KG1 (cell line): ENCODE measurements at places on chromosomes 12 and 14.

GRCh38 chr12:56781726-56782125 lies 18.6 kb downstream of the HSD17B6 start:
- DNase-seq = no peak

GRCh38 chr14:23640524-23641141 lies 4.5 kb downstream of the DHRS2 start:
- DNase-seq = no peak

DNA sequence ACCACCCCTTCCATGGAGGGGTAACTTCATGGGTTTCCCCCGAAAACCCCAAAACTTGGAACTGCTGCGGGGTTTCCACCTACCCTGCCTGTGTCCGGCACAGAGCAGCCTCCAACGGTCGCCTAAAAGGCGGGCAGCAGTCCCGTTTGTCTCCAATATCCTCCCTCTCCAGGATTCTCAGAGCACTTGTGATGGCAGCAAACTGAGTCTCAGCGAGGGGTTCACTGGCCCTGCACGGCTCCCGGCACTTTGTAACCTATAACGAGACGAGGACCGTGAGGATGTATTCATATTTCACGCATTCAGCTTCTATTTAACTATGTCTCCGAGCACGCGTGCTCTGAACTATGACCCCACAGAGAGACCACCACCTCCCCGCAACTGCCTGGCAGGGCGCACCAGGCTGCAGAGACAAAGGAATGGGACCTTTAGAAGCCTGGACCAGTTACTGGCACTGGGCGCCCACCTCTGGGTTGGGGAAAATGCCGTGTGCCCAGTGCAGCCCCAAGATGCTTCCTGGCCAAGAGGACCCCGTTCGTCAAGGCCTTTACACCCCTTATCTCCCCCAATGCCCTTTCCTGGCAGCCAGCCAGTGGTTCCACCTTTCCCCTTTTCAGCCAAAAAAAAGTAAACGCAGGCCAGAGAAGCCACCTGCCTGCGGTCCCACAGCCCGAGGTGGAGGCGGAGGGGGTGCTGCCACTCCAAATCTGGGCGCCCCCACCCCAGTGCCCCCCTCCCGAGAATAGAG lies 173.1 kb upstream of the RTL1 start:
- DNase-seq = no peak

- peak; percentile 85 for DNase-seq
Measured at GRCh38 chr12:124453419-124454351, 113.7 kb downstream of the NCOR2 start.

- DNase-seq = no peak
Measured at GRCh38 chr12:31815096-31815495, 86.3 kb upstream of the AMN1 start.

DNA sequence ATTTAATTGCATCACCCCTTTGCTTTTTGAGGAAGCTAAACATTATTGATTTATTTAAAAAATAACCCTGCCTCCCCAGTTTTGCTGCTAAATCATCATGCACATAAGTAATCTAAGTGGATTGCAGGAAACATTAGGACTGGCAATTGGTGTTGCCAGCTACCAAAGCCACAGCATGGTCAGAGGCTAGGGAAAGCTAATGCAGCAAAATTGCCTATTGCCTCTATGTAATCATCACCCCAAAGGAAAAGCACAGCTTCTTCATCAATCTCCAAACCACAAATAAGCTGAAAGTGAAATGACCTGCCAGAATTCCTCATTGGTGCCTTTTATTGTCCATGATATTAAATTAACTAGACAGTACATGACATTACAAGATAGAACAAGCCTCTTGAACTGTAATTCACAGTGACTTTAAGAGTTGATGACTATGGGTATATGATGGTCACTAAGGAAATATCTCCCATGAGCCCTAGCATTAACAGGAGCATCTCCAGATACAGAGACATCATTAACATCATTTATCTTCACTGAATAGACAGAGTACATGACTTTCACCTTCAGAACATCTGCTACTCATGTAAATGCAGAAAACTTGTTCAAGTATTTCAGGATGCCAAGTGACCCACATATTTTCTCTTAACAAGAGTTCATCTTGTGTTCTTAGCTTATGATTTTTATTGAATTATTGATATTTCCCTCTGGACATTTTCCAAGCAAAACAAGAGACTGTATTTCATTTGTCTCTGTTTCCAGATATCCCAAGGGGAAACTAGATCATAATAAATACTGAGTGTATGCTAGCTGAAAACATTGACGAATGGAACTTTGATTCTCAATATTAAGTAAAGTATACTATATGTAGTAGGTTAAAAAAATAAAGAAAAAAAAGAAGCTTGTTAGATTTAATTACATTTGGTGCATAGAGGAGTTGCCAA lies 29.4 kb downstream of the PTPRR start:
- DNase-seq = no peak

DNA sequence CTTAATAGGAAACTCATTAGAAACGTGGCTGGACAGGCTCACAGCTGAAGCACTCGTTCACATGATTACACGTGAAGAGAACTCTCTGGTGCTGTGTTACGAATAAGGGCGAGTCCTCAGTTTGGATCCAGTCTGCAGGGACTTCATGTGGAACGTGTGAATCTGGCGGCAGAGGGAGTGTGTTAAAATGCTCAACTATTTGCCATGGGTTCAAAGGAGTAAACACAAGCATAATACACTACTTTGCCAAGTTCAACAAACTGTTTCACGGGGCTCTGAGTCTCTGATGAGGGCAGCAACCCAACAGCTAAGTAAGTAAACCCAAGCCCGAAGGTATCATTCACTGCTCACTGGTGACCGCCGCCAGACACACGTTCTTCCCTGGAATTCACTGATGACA lies 42.4 kb downstream of the NUAK1 start:
- DNase-seq = no peak

GRCh38 chr12:118981285-118982211 lies at the start of gene SRRM4:
Gene SRRM4 (plus strand): TSS chr12:118981541. CDS start chr12:118981883, 342 bp downstream.
- no peak for DNase-seq

DNA sequence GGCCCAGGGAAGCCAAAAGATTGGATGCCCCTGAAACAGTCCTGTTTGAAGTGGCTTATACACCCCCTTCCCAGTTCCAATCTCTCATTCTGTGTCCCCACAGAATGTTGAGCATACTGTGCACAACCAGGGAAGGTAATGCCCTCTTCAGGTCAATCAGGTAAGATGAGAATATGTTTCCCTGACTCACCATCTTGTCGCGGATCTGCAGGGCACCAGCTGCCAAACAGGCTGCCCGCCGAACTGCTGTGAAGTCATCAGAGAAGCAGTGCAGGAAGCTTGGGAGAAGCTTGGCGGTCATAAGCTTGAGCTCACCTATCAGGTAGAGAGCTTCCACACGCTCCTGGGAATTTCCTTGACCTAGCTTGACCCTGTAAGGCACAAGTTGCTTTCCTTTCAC lies 9.6 kb downstream of the RIOX1 start:
- DNase-seq = no peak

DNA sequence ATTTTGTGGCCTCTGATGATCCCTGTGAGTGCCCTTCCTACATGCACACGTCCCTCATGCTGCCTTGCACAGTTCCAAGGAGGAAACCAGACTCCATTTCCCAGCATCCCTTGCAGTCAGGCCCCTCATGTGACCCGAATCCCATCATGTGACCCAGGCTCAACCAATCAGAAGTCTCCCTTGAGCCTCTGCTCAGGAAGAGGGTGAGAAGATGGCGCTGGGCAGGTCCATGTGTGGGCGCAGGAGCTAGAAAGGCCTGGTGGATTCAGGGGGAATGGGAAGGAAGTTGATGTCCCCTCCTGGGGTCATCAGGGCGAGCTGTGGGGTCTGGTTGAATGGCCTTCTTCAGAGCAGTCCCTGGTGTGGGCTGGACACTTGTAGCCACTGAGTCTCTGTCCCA lies 240.5 kb downstream of the ADGRD1 start:
- no peak for DNase-seq

GRCh38 chr14:104553166-104554087 lies 26.1 kb upstream of the C14orf180 start:
- no peak for DNase-seq

DNA sequence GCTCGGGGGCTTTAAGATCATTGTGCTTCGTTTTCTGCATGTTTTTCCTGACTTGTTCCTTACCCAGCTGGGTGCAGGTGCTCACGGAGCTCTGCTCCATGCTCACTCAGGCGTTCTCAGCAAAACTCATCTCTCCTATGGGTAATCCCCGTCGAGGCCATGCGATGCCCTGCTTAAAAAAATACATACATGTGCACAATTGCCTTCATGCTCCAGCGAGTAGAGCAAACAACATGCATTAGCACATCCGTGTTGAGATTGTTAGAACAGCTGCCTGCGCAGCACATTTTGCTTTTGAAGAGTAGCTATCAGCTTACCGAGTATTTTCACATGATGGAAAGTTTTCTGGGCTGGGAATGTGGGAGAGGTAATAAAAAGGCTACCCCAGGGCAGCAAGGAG lies 16.2 kb downstream of the AACS start:
- DNase-seq = no peak

DNA sequence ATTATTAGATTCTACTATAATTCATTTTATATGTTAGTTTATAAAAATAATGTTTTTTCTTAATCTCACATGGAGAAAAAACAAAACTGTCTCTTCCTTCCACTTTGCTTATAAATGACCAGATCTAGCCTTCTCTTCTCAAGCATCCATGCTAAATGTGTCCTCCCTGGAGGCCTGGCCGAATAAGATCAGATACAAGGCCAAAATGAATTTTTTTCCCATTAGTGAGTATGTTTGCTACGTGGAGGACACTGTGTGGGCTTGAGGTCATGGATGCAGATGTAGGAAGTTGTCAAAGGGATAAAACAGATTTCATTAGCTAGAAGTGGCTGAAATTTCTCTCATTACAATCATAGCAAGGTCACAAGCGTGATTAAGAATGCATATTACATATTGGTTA lies 1244.9 kb upstream of the SEL1L start:
- DNase-seq = no peak

DNA sequence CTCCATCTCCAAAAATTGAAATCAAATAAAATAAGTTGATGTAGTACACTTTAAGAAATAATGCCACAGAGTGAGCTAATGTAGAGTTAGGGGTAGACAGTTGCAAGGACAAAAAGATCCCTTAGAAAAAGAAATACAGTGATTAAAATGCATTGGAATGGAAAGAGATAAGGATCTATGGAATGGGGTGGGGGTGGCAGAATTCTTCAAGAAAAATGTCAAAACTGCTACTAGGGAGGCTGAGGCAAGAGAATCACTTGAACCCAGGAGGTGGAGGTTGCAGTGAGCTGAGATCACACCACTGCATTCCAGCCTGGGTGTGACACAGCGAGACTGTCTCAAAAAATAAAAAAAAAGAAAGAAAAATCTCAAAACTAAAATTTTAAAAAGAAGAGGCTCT lies 6.5 kb downstream of the OLR1 start:
- no peak for DNase-seq

DNA sequence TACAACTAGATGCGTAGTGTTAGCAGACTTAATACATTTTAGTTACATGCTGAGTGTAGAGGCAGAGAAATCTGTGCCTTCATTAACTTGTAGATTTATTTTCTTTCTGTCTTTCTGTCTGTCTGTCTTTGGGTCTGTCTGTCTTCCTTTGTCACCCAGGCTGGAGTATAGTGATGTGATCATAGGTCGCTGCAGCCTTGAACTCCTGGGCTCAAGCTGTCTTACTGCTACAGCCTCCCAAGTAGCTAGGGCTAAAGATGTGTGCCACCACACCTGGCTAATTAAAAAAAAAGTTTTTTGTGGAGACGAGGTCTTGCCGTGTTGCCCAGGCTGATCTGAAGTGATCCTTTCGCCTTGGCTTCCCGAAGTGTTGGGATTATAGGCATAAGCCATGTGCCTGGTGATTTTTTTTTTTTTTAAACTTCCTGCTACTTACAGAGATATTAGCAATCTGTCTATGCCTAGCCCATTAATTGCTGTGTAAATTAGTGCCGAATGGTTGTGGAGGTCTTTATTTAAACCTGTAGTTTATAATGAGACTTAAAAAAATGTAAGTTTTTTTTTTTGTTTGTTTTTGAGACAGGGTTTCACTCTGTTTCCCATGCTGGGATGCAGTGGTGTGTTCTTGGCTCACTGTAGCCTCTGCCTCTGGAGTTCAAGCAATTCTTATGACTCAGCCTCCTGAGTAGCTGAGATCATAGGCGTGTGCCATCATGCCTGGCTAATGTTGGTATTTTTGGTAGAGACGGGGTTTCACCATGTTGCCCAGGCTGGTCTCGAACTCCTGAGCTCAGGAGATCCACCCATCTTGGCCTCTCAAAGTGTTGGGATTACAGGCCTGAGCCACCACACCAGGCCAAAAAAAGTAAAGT lies 22.8 kb downstream of the ERC1 start:
- DNase-seq = no peak

DNA sequence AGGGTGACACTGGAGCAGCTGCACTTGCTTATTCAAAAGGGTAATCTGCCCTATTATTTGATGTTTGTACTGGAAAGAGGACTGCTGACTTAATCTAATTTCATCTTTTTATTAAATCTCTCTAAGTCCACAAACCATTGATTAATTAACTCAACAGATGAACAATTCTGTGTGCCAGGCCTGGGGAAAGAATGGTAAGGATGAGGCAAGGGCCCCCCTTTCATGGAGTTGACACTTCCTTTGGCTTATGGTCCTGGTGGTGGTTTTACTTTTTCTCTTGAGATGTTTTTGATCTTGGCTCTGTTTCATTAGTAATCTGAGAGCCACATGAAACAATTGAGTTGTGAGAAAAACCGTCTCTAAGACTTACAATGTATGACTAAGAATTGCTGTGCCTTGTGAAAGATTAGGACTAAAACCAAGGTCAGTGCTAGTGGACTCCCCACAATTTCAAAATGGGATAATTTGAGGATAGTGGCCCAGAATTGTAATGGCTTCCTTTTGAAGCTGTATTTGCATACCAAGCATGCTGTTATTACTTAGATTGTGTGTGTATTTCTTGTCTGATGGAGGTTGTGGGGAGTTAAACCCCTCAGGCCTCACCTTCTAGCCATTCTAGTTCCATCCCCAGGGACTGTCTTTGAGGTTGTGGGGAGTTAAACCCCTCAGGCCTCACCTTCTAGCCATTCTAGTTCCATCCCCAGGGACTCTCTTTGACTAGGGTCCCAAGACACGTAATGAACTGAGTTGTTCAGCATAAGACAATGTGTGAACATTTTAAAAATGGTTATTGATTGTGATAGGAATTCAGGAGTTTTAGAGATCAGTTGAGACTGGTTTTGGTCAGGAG lies 52.5 kb upstream of the EVL start:
- DNase-seq = no peak

- no peak for DNase-seq
Measured at GRCh38 chr12:20382117-20382516, 13.8 kb downstream of the PDE3A start.
